ENCODE measurements at places on chromosomes 7 and 10. TPM values are rescaled to one million over a fixed set of nuclear protein-coding genes. Genes with fewer than 3 reads are reported as not detected.

The HPSE2 gene
- polyA plus RNA-seq = 0.04 TPM

The ATOH7 gene
- 0.05 TPM for polyA plus RNA-seq

The AKR1D1 gene
- not detected for polyA plus RNA-seq

The LBX1 gene
- polyA plus RNA-seq = not detected

The EBF3 gene
- polyA plus RNA-seq = 0.31 TPM
